Body of pancreas (tissue), 4 donors: ENCODE measurements at places on chromosomes 1 and 21.

DNA sequence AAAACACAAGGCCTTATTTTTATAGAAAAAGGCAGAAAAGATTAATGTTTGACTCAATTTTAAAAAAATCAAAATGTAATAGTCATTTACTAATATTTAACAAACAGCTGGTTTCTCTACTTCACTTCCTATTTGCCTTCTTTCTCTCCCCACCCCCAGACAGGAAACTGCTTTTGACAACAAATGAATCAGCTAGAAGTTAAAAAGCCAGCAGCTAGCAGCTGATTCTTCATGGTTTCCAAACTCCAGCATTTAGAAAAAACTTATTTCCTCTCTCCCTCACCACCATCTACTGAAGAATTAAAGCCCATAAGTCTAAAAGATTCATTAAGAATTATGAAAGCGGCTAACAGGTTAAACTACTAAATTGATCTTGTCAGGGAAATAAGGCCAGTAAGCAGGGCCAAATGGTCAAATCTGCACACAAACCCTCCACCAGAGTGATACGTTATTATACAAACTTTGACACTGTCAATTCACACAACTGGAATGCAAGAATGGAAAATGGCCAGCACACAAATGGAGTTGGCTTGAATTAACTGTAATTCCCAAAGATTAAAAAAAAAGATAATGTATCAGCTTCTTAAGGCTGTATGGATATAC lies 4.0 kb downstream of the WDR26 start:
- no peak for DNase-seq

DNA sequence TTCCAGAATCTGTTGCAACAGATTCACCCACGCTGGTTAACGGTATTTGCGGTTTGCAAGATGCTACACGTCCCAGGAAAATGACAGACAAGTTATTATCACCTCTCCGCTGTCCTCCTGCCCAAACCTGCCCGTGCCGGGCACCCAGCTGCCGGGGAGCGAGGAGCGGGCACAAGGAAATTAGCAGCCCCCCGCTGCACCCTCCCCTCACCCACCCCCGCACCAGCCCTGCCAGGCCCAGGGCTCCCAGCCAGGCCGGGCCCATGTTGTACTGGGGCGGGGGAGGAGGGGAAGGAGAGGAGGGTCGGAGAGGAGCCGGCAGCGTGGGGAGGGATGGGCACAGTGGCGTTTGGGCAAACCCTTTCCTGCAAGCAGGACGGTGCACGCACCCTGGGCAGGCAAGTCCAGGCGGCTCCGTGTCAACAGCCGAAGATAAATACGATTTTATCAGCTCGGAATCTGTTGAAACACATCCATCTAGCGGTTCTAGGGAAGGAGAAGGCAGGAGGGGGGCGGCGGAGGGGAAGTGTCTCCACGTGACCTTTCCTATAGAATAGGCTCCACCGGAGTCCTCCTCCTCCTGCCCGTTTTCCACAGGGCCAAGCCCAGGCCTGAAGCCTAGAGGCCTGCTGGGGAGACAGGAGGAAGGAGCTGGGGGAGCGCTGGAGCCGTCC lies 35.1 kb upstream of the CCDC27 start:
- no peak for DNase-seq

DNA sequence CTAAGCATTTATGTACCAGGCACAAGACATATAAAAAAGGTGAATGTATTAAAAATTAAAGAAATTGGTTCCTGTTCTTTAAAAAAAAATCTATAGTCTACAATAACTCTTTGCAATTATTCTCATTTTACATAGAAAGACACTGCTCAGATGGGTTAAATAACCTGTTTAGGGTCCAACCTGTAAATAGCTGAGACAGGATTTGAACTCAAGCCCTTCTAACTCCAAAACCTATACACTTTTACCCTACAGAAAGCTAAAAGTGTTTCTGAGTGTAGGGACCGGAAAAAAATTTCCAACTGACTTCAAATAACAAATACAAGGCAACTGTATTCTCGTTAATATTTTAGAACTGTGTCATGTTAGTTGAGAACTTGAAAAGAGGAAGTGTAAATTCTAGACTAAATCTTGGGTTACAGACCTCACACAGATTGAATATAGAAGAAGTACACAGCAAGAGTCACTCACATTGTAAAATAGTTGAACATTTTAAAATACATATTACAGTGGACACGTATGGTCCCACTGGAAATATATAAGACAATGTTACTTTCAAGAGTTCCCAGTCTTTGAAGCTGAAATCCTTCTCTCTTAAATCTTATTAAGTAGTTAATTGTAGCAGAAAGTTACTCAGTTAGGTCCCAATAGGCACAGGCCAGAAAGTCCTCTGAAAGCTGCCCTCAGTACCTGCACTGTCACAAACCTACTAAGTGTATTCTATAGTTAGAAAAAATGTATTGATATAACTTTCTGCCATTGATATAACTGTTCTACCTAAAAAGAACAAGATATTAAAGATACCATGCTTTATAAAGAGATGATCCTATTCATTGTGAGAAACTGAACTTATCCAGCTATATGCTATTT lies 7.3 kb downstream of the EDEM3 start:
- no peak for DNase-seq

DNA sequence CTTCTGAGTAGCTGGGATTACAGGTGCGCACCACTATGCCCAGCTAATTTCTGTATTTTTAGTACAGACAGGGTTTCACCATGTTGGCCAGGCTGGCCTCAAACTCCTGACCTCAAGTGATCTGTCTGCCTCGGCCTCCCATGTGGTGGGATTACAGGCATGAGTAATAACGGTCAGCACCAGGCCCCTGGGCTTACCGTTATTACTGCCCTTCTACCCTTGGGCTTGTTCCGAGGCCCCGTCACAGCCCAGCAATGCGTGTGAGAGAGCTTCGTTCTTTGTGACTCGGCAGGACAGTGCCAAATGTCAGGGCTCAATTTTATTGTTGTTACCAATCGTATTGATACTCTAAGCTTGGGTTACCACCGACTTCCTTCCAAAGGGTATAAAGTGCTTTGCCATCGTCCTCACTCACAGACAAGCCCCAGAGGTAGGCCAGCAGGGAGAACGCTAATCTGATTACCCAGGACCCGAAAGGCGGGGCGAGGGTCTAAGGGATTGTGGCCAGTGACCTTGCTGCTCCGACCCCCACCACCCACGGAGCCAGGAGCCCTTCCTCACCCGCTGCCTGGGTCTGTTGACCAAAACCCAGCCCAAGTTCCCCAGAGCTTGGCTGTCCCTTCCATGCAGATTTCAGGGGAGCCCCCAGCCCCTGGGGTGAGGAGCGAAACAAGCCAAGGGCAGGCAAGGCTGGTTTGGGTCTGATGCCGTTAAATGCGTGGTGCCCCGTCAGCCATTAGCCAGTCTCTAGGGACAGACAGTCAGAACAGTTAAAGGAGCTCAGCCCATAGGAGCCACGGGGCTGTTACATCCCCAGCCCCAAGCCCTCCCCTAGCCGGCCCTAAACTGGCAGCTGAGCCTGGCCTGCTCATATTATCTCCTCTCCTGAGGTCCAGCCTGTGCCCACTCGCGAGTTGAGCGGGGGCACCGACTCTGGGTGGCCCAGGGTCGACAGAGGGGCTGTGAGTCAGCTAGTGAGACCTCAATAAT lies 54.9 kb upstream of the CASZ1 start:
- no peak for DNase-seq

- no peak for DNase-seq
Measured at GRCh38 chr1:45608175-45609156, 15.4 kb downstream of the CCDC17 start.

DNA sequence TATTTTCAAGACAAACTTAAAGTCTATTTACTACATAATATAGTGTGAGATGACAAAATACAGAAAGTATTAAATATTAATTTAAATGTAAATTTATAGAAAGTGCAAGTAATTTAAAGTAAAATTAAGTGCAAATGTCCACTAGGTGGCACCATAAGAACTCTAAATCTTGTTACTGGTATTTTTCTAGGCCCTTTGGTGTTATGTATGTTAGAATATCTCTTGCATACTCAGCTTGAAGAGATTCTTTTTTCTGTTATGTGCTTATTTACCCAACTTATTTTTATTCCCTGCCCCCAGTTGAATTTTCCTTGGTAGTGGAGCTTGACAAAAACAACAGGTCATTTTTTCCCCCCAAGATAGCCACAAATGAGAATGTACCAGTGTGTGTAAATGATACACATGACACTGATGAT lies 71.5 kb downstream of the RPS6KC1 start:
- DNase-seq: no peak

GRCh38 chr1:65792669-65793358 lies at the start of gene PDE4B:
PDE4B (plus strand) TSS chr1:65792895.
- DNase-seq: no peak

DNA sequence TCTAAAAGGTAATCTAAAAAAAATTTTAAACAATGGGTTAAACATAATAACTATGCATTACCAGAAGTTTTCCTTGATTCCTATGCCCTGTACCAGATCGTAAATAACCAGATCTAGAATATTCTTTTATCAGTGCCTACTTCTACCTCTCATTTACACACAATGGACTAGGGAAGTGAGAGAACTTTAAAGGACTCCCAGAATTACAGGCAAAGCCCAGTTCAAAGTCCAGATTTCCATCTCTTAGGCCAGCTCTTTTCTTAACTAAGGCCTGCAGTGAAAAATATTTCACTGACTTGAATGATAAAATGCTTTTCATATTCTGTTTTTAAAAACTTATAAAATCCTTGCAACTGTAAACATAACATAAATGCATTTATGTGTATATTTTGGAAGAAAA lies 32.6 kb downstream of the ESRRG start:
- no peak for DNase-seq

GRCh38 chr21:34262469-34262845 lies 101.3 kb upstream of the KCNE2 start:
- DNase-seq: no peak

- DNase-seq: no peak
Measured at GRCh38 chr1:40945491-40945973, 34.0 kb upstream of the CTPS1 start.

- no peak for DNase-seq
Measured at GRCh38 chr1:204149107-204149506, 2.7 kb downstream of the ETNK2 start.

DNA sequence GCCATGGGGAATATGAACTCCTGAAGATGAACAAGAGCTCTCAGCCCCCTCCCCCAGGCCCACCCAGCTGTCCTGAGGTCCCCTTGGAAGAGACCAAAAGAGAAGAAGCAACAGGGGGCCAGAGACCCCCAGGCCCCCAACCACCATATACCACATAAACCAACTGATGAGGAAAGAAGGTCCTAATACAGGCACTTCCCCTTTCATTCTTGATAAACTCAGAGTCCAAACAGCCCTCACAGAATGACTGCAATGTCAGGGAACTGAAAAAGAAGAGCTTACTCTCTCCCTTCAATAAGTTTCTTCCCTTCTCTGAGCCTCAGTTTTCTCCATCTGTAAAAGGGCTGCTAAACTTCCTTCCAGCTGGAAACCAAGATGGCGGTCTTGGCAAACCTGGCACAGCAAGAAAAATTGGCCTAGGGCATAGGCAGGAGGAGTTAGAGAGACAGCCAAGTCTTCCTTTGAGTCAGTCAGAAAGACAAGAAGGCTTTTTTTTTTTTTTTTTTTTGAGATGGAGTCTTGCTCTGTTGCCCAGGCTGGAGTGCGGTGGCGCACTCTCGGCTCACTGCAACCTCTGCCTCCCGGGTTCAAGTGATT lies 90.5 kb downstream of the VWA5B1 start:
- DNase-seq: no peak

DNA sequence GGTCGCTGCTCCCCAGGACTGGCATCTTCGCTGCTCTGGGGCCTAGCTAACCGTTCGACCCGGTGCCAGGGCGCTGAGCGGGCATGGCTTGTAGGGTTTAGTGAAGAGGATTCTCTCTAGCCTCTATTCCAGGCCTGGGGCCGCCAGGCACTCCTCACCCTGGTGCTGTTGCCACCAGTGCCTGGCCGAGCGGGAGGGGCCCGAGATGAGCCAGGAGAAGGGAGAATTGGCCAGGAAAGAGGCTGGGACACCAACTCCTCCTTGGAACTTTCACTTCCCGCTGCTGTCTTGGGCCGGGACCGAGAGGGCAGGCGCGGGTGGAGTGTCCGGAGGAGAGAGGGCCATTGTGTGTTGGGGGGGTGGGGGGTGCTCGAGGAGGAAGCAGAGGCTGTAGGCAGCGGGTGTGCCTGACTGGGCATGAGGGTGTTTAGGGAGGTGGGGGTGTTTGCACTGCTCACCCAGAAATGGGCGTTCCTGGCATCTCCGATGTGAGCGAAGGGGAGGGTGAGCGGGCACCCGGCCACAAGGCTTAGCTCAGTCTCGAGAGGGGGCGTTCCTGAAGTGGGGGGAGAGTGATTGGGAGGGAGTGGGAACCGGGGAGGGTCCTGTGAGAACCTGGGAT lies 772 bp downstream of the ADAM15 start:
- peak; percentile 65 for DNase-seq

DNA sequence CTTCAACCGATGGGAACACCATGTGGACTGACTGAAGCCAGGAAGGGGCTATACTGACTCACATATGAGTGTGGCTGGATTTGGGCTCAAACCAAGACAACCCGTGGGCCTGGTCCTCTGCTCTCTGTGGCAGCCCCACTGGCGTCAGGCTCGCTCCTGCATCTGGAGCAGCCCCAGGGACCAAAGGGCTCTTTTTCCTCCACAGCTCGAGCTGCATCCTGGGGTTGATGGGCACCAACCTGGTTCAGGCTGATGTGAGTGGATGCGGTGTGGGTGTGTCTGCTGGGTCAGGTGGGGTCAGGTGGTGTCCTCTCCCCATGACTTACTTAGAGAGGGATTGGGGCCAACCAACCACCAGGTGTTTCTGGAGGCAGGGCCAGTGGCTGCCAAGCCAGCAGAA lies 303.0 kb upstream of the AJAP1 start:
- DNase-seq: no peak

- DNase-seq: no peak
Measured at GRCh38 chr1:78088015-78088414, 42.2 kb downstream of the GIPC2 start.

DNA sequence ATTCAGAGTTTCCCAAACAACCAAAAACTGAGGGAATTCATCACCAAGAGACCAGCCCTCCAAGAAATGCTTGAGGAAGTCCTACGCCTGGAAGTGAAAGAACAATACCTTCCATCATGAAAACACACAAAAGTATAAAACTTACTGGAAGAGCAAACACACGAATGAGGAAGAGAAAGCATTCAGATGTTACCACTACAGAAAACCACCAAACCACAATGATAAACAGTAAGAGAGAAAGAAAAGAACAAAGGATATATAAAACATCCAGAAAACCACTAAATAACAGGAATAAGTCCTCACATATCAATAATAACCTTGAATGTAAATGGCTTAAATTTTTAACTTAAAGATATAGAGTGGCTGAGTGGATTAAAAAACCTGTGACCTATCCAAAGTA lies 58.5 kb upstream of the BCL10 start:
- no peak for DNase-seq

DNA sequence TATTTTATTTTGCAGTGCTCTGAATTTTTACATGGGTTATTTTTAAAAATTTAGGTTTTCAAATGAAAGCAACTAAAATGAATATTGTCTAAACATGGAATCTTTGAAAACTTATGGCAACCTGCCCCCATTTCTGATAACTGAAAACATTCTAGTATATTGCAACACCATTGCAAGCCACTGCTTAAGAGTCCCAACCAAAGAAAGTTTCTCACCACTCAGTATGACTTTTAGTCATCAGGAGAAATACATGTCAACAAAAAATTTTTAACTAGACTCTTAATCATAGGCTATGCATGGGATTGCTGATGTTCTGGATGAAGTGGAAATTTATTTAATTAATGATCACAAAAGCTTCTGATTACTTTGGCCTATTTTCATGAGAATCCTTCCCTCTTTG lies 112.1 kb downstream of the TNFSF18 start:
- DNase-seq: no peak
